ENCODE measurements at places on chromosomes 7 and 10.
A peak's percentile ranks its signal among the peaks of the same experiment; 100 is the strongest.

- DNase-seq, result no peak
Observed at GRCh38 chr10:28929942-28930341, 252.6 kb downstream of the BAMBI start.

DNA sequence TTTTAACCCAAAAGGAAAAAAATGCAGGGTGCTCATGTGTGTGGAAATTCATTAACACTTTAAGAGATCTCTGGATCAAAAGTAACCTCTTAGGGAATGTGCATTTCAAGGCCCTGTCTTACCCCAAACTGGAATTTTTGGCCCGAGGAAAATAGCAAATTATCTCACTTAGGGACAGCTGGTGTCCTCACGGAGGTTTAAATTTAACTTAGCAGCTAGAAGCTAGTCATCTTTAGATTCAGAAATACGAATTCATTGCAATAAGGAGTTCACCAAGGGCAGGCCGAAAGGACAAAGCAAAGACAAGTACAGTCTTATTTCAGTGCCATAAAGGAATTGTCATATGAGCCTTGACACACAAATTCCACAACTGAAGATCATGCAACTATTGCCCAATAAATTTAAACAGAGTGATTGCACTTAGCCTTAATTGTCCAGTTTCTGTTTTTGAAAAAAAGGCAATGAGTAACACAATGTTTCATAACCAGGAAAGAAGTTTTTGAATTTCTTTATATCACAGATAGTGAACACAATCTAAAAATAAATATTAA is 22.4 kb upstream of the SEMA3C start:
- no peak for DNase-seq

GRCh38 chr7:108455551-108455997 is 662 bp downstream of the NRCAM start:
- no peak for DNase-seq

DNA sequence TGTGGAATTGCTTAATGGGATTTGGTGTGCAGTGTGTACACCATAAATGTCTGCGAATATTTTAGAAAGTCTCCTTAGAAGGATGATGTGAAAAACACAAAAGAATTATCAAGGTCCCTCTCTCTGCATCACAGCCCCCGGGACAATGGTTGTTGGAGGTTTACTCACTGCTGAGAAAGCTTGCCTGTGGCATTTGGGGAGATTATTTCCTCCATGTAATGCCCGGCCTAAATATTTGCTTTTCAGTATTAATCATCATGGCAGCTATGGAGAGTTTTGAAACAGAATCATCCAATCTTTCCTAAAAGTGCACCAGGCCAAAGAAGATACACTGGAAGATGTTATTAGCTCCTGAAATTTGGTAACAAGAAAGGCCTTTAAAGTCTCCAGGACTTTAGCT is 113.8 kb upstream of the ADCY1 start:
- no peak for DNase-seq

DNA sequence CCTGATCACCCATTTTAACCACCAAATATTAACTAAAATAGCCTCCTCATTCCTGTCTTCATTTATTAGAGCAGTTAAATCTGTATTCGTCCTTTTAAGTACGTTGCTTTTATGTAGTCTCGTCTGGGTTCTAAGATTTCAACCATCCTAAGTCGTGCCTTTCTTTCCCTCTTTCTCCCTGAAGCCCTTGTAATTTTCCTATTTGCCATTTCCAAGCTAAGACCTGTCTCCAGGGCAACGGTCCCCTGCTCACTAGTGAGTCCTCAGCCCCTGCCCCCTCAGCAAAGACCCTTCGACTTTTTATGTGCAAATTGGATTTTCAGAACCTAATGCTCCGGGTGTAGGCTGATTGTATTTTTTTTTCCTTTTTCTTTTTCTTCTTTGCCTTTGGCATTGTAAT is 16.1 kb upstream of the MEST start:
- DNase-seq, result no peak

- no peak for DNase-seq
Observed at GRCh38 chr10:89699581-89700064, 1.8 kb upstream of the KIF20B start.

DNA sequence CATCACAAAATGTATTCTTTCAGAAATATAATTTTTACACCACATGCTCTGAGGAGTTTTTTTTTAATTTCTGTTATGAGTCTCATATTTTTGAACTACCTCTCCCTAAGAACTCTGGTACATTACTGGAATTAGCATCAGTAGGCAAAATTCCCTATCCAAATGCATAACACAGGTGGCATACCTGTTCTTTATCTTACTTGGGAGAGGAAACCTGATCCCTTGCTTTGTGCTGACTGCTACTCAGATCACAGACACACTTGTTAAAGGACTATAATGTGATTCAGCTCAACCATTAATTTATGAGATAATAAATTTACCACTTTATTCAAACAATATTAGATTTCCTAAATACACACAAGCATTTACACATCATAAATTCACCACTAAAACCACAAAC is 617.2 kb downstream of the GRM8 start:
- DNase-seq, result no peak

GRCh38 chr10:59903871-59904270 is 2.5 kb downstream of the CCDC6 start:
- no peak for DNase-seq

DNA sequence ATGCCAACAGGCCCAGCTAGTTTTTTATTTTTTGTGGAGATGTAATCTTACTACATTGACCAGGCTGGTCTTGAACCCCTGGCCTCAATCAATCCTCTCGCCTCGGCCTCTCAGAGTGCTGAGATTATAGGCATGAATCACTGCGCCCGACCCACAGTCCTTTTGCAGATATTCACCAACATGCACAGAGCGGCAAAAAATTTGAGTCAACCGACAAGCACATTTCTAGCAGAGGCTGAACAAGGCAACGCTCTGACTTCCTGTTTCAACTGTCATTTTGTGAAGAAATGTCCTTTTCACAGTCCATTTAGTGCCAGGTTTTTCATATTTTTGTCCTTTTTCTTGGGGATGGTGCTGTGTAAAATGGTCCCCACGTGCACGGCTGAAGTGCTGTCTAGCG is 71.1 kb upstream of the KAT6B start:
- DNase-seq, result no peak

DNA sequence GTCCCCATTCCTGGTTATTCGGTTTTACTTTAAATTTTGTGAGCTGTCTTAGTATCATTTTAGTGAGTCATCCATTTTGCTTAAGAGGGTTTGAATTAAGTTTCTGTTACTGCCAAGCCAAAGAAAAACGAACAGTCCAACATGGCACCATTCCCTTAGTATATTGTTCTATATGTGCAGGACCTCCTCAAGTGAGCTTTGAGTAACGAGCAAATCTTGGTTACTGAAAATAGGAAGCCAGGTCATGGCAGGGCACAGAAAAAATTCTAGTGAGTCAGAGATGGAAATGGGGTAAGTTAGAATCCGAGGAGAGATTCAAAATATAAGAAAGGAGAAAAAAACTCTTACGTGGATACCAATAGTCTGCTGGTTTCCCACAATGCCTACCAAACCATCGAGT is 292.9 kb downstream of the BAMBI start:
- no peak for DNase-seq

GRCh38 chr7:111090846-111091245 is at the start of gene LRRN3:
TSS of gene LRRN3 (plus strand) at chr7:111091127. CDS start at chr7:111122773, 31,646 bp downstream.
- no peak for DNase-seq

DNA sequence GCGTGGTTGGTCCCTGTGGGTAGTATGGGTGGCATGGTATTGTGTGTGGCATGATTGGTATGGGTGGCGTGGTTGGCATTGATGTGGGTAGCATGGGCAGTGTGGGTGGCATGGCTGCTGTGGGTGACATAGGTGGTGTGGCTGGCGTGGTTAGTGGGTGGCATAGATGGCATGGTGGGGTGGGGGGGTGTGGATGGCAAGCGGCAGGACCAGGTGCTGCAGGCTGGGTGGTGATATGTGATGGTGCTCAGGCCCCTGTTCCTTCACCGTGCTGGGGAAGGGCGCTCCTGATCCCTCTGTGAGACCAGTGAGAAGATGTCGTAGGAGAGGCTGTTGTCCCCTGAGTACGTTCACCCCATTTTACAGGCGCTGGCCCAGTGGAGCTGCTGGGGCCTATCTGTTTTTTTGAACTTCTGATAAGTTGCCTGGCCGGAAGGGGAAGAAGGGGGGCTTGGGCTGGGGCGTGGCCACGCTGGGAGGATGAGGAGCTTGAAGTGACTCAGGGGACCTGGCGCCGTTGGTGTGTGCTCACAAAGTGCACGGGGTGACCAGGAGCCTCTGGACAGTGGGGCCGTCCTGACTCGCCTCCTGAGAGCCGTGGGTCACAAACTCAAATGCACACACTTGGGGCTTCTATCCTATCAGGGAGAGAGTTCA is 17.5 kb downstream of the INPP5A start:
- peak; percentile 25 for DNase-seq

- no peak for DNase-seq
Observed at GRCh38 chr10:43263551-43264343, 3.1 kb downstream of the RASGEF1A start.

GRCh38 chr7:5605775-5606634 is 175.5 kb downstream of the RNF216 start:
- no peak for DNase-seq

DNA sequence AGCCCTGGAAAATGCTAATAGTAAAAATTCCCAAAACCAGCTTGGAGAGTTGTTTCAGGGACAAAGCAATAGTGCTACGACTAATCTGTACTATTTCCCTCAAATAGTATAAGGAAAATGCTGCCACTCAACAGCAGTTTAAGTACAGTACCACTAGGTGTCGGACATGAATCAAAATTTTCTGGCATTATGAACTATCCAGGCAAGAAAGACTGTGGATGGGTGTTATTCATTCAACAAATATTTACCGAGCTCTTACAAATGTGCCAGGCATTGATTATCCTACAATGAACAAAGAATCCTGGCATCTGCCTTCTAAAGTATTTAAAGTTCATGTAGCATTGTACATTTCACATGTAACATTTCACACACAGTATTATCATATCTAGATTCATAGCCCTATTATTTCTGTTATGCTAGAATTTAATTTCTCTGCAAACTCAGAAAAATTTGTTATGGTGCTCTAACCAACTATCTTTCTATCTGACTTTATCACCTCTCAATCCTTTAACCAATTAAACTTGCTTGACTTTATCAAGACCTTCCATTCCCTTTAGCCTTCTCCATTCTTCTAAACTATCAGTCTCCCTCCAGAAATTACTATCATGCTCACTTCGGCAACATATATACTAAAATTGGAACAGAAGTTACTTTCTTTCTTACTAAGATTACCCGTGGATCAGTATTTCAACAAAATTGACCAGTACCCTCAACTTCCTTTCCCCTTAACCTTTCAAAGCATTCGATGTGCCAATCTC is 80.6 kb downstream of the ARHGAP21 start:
- no peak for DNase-seq

GRCh38 chr10:116403740-116404250 is 23.9 kb upstream of the PNLIPRP3 start:
- no peak for DNase-seq

DNA sequence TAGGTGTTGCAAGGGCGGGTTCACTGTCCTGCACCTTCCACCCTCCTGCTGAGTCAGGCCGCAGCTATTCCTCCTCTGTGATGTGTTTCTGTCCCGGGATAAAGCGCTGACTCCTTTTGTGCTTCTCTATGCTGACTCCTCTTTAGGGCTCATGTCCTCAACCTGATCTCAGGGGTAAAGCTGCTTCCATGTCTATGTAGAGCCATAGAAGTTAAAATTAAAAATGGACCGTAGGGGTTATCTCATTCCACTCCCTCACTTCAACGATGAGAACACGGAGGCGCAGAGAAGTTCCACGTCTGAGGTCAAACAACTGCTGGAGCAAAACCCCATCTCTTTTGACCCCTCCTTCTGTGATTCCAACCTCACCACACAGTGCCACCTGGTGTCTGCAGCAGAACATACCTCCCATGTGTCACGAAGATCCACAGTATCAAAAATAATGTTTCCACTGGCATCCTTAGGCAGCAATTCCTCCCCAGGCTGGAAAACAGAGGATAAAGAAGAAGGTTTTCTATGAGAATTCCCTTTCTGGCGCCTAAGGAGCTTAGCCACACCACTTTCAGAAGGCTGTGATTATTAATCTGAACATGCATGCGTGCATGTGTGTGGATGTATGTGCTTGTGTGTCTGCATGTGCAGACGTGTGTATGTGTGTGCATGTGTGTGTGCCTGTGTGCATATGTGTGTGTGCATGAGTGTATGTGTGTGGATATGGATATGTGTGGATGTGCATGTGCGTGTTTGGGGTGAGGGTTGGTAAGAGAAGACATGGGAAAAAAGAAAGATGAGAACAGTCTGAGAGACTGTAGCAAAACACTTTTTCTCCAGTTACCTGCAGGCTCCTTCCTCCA is 81.2 kb upstream of the UCN3 start:
- DNase-seq, result peak; percentile 22

DNA sequence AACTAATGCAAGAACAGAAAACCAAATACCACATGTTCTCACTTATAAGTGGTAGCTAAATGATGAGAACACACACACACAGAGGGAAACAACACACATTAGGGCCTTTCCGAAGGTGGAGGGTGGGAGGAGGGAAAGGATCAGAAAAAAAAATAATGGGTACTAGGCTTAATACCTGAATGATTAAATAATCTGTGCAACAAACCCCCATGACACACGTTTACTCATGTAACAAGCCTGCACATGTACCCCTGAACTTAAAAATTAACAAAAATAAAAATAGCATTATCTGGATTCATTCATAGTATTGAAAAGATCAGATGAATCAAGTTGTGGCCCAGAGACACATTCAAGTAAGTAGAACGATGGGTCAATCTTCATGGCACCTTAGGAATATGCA is 159.5 kb upstream of the POT1 start:
- no peak for DNase-seq

DNA sequence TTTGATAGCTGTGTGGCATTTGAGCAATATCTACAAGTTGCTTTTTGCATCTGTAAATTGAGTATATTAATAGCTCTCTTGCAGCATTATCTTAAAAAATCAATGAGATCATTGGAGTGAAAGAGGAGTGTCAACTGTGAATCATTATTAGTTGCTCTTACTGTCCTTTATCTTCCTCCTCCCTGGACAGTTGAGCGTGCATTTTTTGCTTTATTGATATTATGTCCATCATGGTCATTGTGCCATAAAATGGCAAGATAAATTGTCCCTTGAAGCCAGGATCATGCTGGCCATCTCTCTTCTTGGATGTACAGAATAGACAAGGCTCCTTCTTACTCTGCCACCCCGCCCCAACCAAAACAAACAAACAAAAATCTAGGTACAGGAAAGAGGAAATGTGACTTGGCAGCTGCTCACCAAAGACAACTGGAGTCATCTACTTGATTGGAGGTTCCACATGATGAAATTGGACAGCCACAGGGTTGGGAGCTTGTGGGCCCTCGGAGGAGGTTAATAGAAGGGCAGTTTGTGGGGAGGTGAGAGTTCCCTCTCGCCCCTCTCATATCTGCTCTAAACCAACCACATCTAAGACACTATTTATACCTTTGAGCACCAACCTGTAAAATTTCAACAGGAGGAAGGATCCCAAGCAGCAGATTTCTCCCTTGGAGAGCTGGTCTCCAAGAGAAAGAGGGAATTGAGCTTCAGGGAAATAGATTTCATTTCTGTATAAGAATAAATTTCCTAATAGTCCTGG is 252.7 kb downstream of the SKIDA1 start:
- no peak for DNase-seq

GRCh38 chr10:44939691-44940401 is 19.8 kb upstream of the RASSF4 start:
- DNase-seq, result no peak

GRCh38 chr7:144656965-144657517 is 178.8 kb downstream of the TPK1 start:
- no peak for DNase-seq
